ENCODE measurements at places on chromosomes 4 and X.

DNA sequence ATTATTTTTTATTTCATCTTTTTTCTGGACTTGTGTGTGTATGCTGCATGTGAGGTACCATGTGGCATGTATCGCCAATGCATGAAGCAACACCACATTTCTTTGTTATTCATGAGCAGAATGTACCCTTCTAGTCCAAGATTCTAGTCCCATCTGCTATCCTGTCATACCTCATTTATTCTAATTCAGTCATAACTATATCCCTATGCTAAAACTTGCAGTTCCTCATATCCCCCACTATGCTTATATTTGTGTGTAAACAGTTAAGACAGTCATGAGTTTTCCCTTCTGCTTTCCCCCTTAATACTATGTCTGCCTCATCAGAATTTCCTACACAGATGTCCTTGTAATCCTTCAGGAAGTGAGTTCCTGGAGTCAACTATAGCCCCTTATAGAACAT is 19.7 kb downstream of the OCRL start:
- DNase-seq: peak; percentile 32

DNA sequence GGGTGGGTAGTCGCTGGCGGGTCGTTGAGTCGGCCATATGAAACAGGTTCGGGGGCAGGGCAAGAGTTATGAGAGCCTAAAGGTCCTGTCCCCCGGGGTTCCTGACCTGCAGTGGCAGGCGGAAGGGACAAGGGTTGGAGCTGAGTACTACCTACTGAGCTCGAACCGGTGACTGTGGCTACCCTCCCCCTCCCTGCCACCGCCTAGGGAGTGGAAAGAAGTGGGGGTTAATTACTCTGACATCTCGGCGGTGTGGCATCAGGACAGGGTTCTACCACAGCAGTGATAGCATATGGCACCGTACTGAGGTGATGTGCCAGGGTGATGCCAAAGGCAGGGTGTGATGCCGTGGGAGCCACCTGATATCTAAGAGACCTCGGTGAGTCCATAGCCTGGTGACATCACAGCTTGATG is 307 bp downstream of the ATG4A start:
- no peak for DNase-seq

GRCh38 chrX:75038925-75039324 is 113.7 kb upstream of the NEXMIF start:
- no peak for DNase-seq

DNA sequence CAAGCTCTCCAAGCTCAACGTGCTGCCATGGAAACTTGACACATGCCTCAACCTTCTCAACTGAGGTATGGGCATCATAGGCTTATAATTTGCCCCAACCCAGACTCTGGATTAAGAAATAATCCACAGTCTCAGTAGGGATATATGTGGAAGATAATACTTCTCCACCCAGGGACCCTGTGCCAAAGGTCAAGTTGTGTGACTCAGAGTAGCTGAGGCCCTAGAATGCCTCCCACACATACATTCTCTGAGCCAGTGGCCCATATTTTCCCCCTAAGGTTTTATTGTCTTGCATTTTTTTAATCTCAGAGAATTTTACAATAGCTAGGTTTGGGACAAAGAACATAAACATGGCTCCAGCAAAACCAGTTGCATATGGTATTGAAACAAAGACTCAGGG is 283.1 kb downstream of the IDS start:
- no peak for DNase-seq

GRCh38 chrX:23514082-23514481 is 153.2 kb upstream of the PRDX4 start:
- no peak for DNase-seq

- DNase-seq: no peak
Observed at GRCh38 chrX:54085666-54086065, 41.4 kb upstream of the PHF8 start.

DNA sequence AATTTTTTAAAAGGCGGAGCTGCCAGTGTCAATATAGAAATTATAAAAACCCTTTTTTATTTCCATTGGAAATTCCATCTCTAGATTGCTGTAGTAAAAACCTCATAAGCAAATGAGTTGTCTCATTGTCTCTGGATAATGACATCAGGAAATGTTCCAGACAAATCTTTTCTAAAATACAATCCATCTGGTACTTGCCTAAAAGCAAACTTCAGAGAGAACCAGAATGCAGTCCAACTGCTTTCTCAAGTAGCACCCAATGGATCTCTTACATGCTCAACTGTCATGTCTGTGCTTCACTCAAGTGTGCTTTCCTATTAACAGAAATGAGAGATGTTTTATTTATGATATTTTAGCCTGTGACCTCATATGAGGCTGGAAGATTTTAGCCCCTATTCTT is 399.6 kb upstream of the NDST3 start:
- DNase-seq: no peak

DNA sequence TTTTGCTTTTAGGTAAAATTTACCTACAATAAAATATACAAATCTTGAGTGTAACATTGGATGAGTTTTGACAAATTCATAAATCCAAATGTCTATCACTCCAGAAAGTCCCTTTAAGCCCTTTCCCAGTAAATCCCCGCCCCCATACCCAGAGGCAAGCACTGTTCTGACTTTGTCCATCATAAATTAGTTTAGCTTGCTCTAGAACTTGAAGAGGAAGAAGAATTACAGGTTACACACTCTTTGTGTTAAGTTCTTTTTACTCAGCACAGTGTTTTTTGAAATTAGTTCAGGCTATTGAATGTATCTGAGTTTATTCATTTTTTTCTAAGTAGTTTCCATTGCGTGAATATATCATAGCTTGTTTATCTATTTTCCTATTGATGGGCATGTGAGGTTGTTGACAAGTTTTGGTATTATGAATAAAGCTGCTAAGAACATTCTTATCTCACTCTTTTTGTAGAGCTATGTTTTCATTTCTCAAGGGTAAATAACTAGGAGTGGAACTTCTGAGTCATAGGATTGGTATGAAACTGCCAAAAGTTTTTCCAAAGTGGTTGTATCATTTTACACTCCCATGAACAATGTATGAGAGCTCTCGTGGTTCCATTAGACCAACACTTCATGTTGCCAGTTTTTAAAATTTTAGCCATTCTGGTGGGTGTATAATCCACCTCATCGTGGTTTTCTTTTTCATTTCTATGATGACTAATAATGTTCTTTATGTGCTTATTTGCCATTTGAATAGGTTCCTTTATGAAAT is 22.4 kb upstream of the HPSE start:
- DNase-seq: peak; percentile 63

- no peak for DNase-seq
Observed at GRCh38 chrX:7283741-7284140, 135.8 kb upstream of the PUDP start.

DNA sequence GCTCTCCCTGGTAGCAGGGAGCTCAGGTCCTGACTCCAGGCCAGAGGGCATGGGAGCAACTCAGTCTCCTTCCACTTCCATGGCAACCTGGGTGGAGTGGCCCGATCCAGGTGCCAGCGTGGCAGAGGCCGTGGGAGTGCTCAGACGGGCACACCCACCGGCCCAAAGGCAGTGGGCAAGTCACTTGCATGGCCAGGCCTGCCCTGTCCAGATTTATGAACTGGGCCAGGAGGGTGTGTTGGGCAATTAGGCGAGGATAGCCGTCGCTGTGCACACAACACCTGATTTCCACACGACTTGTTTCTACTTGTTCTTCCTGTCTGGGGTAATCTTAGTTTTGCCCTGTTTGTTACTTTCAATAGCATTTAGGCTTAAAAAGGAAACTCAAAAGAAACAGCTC is 55.5 kb upstream of the NYX start:
- DNase-seq: no peak

DNA sequence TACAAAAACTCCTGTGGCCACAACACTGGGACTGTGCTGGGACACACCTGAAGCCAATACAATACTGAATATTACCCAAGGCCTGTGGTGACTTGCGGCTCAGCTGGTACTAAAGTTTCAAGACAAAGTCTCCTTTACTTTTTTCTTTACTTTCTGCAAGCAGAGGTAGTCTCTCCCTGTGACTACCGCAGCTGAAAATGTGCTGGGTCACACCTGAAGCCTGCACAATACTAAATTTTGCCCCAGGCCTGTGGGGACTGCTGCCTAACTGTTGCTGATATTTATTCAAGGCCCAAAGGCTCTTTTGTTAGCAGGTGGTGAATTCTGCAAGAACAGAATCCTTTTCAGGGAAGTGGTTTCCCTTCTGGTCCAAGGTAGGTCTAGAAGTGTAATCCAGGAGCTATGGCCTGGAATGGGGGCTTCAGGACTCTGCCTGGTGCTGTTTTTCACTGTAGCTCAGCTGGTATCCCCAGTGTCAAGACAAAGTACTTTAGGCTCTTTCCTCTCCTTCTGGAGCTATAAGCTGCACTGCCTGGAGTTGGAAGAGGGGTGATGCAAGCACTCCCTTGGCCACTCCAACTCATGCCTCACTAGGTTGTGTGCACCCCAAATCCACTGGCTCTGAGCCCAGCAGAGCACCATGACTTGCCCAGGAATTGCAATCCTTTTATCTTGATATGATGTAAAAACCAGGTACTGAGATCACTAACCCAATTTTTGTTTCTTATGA is 489.4 kb downstream of the TECRL start:
- no peak for DNase-seq

GRCh38 chrX:39563178-39563577 is 534.6 kb downstream of the BCOR start:
- DNase-seq: no peak

GRCh38 chrX:313546-313945 is 5.0 kb downstream of the GTPBP6 start:
- no peak for DNase-seq

GRCh38 chr4:182421753-182422152 is 178.6 kb downstream of the TENM3 start:
- no peak for DNase-seq

- DNase-seq: no peak
Observed at GRCh38 chr4:103044183-103044582, 24.7 kb upstream of the SLC9B1 start.

GRCh38 chr4:7871356-7871755 is 68.3 kb downstream of the AFAP1 start:
- peak; percentile 68 for DNase-seq

GRCh38 chr4:31692399-31692940 is 972.3 kb downstream of the PCDH7 start:
- DNase-seq: no peak

DNA sequence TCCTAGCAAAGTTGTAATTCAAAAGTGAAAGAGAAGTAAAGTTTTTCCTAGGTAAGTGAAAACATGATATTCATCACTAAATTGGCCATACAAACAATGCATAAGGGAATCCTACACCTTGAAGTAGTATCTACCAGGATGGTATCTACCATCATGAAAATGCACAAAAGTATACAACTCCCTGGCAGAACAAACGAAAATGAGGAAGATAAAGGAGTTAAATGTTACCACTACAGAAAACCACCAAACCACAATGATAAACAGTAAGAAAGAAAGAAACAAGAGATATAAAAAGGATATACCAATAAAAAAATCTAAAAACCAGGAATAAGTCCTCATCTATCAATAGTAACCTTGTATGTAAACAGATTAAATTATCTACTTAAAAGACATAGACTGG is 26.9 kb downstream of the GK2 start:
- DNase-seq: no peak

- peak; percentile 96 for DNase-seq
Observed at GRCh38 chr4:2763511-2763967, 7.4 kb upstream of the TNIP2 start.

DNA sequence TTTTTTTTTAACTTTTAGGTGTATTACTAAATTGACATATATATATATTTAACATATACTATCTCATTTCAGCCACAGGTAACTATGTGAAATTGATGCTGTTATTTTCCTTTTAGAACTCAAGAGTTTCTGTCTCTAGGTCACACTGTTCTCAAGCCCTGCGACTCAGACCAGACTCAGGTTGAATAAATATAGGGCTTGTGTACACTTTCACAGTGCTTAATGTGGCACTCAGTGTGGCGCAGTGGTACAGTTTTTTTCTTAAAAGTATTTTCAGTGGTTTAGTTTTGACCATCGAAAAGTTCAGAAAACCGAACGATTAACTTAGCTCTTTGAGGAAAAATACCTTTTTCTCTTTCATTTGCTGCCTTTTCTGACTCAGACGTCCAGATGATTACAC is 24.7 kb downstream of the PACRGL start:
- DNase-seq: no peak

DNA sequence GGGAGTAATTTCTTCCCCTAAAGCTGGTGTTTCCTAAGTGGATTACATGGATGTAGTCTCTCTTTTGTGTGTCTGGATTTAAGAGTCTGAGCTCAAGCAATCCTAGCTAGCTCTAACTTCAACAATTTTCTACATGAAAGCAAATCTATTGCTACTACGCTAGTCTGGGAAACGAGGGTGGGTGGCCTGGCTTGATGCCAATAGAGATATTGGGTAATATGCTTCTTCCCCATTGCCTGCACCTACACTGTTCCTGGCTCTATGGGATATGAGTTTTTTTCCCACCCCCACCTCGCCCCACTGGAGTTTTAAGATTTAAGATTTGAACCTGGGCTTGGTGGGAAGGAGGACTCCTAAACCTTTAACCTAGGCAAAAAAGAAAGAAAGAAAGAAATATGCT is 158.8 kb downstream of the RBM46 start:
- no peak for DNase-seq

GRCh38 chr4:87622303-87622702 is 14.0 kb downstream of the DSPP start:
- DNase-seq: no peak

DNA sequence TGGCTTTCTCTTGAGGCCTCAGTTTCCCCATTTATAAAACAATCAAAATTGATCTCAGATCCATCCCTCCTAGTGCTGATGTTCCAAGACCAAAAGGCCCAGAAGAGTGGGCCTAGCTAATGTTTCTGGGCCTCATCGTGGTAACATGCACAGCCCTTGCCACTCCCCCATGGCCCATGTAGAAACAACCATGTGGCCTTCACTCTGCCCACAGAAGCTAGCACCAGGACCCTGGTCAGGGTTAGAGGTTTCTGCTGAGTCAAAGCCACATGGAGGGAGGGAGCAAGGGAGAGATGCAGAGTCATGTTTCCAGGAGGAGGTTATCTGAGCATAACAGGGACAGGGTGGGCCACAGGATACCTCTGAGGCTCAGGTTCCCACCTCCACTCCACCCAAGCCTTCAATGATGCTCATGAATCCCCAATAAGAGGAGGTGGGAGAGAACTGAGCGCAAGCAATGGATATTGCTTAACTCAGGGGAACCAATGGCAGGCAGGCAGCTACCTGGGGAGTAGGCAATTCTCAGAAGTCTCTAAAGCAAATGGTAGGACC is 16.9 kb downstream of the OTUD5 start:
- DNase-seq: peak; percentile 72

DNA sequence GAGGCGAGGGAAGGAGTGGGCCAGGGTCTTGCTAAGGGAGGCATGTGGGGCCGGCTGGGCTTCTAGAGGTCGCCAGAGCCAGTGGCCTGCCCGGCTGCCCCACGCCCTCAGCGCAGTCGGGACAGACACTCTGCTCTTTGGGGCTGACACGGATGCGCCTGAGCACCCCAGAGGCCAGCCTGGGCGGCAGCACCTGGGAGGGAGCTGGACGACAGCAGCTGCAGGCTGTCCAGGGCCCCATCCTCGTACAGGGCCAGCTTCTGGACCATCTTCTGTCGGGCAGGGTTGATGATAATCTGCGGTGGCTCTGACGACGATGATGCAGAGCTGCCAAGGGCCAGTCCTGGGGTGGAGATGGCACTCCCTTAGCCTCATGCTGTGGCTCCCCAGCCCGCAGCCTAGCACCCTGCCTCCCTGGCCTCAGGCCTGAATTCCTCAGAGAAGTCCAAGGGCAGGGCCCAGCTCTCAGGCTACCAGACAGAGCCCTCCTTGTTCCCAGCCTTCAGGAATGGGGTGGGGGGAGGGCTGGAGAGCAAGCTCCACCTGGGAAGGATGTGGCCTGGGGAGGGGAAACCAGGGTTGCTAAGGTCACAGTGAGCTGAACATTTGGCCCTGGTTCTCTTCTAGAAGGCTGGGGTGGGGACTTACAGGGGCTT is 7.2 kb downstream of the IRAK1 start:
- DNase-seq: peak; percentile 58

All from osteoblast (primary cell).